Neural crest cell (in vitro differentiated cells): ENCODE measurements at places on chromosomes 1 and 21. TPM values are rescaled to one million over a fixed set of nuclear protein-coding genes. Genes with fewer than 3 reads are reported as not detected.

DNA sequence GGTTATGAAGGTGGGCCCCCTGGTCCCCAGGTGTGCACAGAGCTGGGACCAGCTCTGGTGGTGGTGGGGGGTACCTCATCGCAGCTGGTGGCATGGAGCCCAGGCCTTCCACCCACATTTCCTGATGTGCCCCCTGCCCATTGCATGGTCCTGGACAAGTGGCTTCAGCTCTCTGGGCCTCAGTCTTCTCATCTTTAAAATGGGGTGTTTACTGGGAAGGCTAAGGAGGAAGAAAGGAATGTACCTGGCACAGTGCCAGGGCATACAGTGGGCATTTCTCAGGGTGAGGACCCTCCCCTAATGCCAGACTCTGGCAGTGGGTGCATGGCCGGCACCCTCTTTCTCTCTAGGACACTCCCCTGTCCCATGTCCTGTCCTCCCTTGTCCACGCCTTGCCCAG is 7.5 kb downstream of the CLCNKB start:
- DNase-seq = no peak

DNA sequence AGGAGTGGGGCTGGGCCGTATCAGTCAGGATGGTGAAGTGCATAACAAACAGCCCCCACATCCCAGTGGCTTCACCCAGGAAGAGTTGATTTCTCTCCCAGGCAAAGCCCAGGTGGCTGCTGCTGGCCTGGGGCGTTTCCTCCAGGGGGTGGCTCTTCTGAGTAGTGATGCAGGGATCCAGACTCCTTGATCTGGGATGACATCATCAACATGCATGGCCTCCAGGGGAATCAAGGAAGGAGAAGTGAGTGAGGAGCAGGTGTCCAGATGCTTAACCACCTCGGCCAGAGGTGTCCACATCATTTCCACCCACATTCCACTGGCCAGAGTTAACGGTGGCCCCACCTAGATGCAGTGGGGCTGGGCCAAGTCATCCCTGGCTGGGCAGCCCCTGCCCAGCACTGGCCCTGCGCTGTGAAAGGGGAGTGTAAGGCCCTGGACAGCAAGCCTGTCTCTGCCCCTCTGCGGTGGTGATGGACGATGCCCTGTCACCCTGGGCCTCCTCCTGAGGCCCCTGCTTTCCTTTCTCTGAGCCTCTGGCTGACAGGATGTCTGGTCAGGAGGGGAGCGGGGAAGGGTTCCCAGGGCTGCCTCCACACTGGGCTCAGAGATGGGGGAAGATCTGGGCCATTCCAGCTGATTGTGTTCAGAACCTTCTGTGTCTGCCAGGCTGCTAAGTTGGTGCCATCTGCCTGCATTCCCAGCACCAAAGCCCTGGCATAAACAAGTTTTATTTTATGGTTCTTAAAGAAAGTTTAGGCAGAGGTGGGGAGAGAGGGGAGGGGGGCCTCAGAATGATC is 598.2 kb downstream of the MATN1 start:
- DNase-seq = no peak

- DNase-seq = peak; percentile 62
Observed at GRCh38 chr1:116667575-116668105, at the start of gene IGSF3. IGSF3 (minus strand) TSS chr1:116667733; CDS start chr1:116666326, 1,407 bp downstream.

DNA sequence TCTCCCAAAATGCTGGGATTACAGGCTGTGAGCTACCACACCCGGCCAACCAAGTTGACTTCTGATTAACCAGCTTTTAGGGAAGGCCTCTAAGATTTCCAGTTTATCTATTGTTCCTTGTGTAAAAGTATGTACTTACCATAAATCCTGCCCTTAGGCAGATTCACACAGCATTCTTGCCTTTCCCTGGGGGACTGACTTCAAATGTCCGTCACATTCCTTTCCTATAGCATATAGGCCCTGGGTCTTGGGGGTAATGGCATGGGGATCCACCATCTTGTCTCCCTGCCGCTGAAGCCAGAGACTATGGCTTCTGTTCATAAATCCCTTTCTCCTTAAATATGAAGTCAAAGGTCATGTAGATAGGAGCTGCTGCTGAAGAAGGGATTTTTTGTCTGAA is 872 bp upstream of the PINK1 start:
- no peak for DNase-seq

DNA sequence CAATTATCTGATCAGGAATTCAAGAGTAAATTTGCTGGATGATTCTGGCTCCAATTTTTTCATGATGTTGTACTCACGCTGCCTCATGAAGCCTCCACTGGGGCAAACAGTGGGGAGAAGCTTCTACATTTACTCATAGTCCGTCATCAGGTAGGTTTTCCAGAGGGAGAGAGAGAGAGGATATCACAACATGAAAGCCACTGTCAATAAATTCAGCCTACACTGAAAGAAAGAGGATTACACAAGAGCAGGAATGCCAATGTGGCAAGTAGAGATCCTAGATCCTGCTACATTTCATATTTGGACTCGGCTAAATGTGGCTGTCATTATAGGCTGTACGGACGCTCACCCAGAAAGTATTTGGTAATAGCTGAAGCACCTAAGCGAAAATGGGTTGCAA is 819.9 kb downstream of the BRINP3 start:
- no peak for DNase-seq

- no peak for DNase-seq
Observed at GRCh38 chr1:107291987-107292386, 151.1 kb downstream of the NTNG1 start.

Gene G0S2
- 0.37 and 0.48 TPM in 2 replicates for total RNA-seq

DNA sequence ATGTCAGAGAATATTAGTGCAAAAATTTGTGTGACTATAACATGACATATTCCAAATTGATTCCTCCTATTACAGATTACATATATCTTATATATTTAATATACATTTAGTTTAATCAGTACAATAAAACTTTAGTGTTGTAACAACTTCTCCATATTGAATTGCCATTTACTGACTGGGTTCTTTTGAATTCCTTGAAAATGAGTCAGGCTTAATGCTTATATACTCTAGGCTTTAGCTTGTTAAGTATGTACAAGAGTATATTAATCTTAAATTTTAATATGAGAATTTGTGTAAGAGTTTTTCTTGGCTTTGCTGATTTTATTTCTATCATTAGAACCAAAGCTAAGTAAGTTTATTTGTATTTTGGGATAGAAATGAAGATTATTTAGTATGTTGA is 40.3 kb downstream of the XPR1 start:
- DNase-seq = no peak

DNA sequence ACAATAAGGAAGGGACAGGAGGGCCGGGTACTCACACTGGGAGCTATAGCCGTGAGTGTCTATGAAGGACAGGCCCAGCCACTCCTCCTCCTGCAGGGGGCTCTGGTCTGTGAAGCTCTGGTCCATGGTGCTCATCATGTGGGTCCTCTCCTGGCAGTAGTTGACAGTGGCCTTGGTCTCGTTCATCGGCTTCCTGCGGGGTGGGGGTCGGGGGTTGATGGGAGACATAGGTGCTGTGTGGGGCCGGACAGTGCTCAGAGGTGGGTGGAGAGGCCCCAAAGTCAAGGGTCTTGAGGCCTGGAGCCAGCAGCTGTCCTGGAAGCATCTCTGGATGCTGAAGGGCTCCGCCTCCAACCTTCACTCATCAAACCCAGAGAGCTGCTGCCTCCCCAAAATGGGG is 260.4 kb downstream of the PTPRU start:
- DNase-seq = no peak

Gene YOD1
- total RNA-seq = 15.2 and 16.6 TPM in 2 replicates

DNA sequence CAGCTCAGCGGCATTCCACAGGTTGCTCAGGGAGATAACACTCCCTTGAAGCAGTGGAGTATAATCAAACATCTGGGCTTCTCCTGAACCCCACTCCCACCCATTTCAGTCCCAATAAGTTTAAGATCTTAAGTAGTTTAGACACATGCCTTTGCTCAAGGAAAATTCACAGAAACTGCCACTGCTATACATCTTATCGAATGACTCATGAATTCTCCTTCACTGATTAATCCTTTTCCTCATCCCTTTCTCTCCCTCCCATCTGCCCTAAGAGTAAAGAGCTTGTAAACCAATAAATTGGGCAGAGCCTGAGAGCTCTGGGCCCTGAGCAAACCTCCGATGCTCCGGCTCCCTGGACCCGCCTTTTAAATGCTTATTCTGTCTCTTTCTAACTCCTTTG is 10.2 kb downstream of the VN1R5 start:
- DNase-seq = no peak

GRCh38 chr1:97976801-97977200 is 56.0 kb upstream of the DPYD start:
- no peak for DNase-seq

Gene DNASE2B
- total RNA-seq = not detected in 2 replicates

Gene EVA1B
- total RNA-seq = 24.8 and 28.5 TPM in 2 replicates

DNA sequence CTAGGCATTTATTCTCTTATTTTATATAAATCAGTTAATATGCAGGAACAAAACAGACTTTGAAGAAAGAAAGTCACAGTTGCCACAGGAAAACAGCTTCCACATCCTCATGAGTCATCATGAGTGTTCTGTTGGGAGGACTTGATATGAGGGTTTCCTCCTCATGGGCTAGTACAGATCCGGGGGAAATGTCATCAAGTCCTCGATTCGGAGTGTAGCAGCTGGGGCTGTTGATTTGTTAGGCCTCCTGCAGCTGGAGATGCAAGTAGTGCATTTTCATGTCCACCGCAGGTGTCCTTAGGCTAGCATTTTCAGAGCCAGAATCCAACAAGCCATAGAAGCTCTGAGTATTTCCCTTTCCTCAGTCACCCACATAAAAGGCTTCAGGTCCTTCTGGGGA is 36.7 kb downstream of the ADAM30 start:
- no peak for DNase-seq

Gene SPATC1L
- total RNA-seq = 27.5 and 28.1 TPM in 2 replicates

DNA sequence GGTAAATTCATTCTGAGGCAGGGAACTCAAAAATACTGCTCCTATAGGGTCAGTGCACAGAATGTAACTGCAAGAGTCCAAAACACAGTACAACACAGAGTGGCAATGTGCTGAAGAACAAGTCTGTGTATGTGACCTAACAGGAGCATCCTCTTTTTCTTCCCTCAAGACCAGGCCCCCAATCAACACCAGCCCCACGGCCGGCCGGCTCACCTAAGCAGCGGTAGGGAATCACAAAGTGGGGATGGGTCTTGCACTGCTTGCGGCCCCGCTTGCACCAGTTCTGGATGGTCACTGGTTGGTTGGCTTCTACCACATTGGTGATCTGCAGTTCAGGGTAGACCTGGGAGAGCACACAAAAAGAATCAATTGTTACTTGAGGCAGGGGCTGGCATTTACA is 80.8 kb downstream of the APP start:
- DNase-seq = no peak

Gene LIX1L
- total RNA-seq = 36.0 and 37.5 TPM in 2 replicates

Gene MYCL
- 23.0 and 25.8 TPM in 2 replicates for total RNA-seq

DNA sequence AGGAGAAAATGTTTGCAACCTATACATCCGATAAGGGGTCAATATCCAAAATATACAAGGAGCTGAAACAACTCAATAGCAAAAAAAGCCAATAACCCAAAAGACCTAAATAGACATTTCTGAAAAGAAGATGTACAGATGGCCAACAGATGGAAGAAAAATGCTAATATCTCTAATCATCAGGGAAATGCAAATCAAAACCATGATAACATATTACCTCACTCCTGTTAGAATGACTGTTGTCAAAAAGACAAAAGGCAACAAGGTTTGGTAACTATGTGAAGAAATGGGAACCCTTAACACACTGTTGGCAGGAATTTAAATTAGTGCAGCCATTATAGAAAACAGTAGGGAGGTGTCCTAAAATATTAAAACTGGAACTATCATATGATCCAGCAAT is 74.7 kb downstream of the LEPR start:
- DNase-seq = no peak

GRCh38 chr1:232423591-232423990 is 206.3 kb downstream of the SIPA1L2 start:
- no peak for DNase-seq

DNA sequence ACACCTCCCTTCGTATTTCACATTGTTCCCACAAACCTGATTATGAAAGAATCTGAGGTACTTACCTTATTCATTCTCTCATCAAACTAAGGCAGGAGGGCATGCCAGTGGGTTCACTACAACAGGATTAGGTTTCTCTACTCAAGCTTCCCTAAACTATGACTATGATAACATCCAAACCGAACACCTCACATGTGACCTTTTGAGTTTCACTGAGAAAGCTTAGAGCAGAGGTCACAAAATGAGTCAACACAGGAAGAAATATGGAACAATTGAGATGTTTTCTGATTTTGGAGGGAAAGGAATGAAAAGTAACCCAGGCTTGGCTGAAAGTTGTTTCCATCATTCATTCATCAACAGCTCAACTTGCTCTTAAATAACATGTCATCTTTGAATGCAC is 24.1 kb downstream of the UBR4 start:
- no peak for DNase-seq

Gene FALEC
- 1.2 and 1.3 TPM in 2 replicates for total RNA-seq

DNA sequence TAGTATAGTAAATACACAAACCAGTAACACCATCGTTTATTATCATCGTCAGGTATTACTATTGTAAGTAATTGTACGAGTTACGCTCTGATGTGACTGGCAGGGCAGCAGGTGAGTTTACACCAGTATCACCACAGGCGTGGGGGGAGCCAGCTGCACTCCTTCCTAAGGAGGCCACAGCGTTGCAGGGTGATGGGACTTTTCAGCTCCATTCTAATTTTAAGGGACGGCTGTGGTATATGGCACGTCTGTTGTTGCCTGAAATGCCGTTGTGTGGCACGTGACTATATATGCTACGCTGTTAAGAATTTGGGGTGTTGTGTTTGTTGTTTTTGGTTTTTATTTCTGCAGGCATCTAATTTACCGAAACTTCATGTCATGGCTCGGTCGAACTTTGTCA is 164.8 kb upstream of the COL6A1 start:
- no peak for DNase-seq

- no peak for DNase-seq
Observed at GRCh38 chr21:32567626-32568025, 17.7 kb downstream of the TCP10L start.

Gene ADAMTS4
- 4.6 and 4.8 TPM in 2 replicates for total RNA-seq

Gene SYNC
- total RNA-seq = 0.12 TPM in 1 of 2 replicates, not detected in the other

Gene GPR61
- total RNA-seq = not detected in 2 replicates

GRCh38 chr1:81004011-81004410 is 796.7 kb upstream of the ADGRL2 start:
- DNase-seq = no peak

- no peak for DNase-seq
Observed at GRCh38 chr1:77513839-77514763, 168.4 kb downstream of the ZZZ3 start.

Gene ERICH3
- 0.32 TPM in 1 of 2 replicates, not detected in the other for total RNA-seq

Gene MYBPH
- not detected in 2 replicates for total RNA-seq

Gene KLF17
- 0.34 TPM in 1 of 2 replicates, not detected in the other for total RNA-seq

DNA sequence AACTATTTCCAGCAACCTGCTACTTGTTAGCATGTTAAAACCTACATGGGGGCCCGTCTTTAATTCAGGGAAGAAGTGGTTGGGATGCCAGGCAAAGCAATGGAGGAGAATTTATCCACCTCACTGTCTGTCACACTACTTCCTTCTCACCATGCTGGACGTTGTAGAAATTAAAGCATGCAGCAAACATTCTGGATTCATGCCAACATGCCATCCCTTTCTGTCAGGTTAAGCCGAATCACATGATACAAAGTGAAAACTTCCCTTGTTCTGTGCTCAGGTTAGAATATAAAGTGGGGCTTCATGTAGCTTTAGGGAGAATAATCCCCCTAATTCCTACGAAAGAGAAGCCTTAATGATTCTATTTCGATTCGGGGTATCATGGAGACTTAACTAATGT is 95.5 kb downstream of the ERG start:
- no peak for DNase-seq
